Activated naive CD4-positive, alpha-beta T cell treated with anti-CD3 and anti-CD28 coated beads, Interleukin-2, amount 50 U/mL, for 72 hours (primary cell): ENCODE measurements at places on chromosomes 5 and 9. TPM values are rescaled to one million over a fixed set of nuclear protein-coding genes. Genes with fewer than 3 reads are reported as not detected.

DNA sequence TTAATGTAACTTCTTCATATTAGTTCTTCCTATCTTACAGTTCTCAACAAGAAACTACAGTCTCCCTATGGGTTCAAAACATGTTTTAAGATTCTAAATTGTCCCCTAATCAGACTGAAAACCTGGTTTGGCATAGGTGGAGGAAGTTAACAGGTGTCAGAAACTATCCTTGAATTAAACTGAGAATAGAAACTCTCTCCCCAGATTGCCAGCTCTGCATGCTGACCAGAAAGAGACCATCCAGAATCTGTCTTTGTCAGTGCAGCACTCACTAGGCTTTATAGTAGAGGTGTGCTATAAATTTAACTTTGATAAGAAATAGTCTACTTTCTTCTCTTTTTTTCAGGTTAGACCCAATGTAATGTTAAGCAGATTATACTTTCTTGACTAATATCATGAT is 63.8 kb downstream of the BNC2 start:
- DNase-seq: no peak

DNA sequence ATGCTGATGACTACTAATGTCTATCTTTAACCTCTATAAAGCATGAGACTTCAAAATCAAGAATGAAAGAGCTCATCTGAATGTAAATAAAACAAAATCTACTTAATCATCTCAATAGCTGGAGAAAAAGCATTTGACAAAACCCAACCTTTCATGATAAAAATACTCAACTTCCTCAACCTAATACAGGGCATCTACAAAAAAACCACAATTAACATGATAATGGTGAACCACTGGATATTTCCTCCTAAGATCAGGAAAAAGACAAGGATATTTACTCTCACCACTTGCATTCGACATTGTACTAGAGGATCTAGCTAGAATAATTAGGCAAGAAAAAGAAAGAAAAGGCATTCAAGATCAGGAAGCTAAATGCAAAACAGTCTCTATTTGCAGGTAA is 49.3 kb downstream of the FAM169A start:
- no peak for DNase-seq

Gene SLC22A4
- total RNA-seq: 1.9 TPM

Gene CYLC2
- not detected for total RNA-seq

- DNase-seq: no peak
Observed at GRCh38 chr9:114021578-114021977, 56.5 kb downstream of the AMBP start.

Gene RNF183
- not detected for total RNA-seq
